Fibroblast of lung (primary cell): ENCODE measurements at places on chromosomes 4 and X. TPM values are rescaled to one million over a fixed set of nuclear protein-coding genes. Genes with fewer than 3 reads are reported as not detected.

PHOX2B gene
- not detected in 2 replicates for total RNA-seq

USP17L18 gene
- not detected in 2 replicates for total RNA-seq

GATA1 gene
- not detected in 2 replicates for total RNA-seq

SPP1 gene
- 0.17 and 0.26 TPM in 2 replicates for total RNA-seq

MTMR8 gene
- total RNA-seq: 0.66 and 1.0 TPM in 2 replicates

HMX1 gene
- total RNA-seq: not detected in 2 replicates

HPGDS gene
- total RNA-seq: not detected in 2 replicates

XPNPEP2 gene
- 0.17 and 1.5 TPM in 2 replicates for total RNA-seq

ZNF185 gene
- total RNA-seq: 0.66 and 1.0 TPM in 2 replicates
